ENCODE measurements at places on chromosomes 6 and 20.

DNA sequence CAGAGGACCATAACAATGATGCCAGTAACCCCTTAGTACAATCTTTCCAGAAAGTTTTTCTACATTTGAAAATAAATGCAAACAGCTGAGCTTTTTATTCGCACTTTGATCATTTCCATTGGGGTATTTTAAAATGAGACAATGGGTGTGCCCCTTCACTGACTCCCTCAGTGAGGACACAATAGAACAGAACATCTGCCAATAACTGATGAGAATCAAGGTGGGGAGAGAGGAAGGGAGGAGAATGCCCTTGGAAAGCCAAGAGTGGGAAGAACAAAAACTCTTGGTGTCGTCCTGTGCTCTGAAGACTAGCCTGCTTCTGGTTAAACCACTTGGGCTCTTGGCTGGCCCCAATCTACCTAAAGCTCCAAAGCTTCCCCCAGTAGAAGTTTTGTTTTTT, 66.0 kb downstream of the KIF13A start:
- DNase-seq: no peak

GRCh38 chr6:24131751-24132150, 5.7 kb downstream of the NRSN1 start:
- no peak for DNase-seq

GRCh38 chr6:41022294-41022693, 16.7 kb downstream of the UNC5CL start:
- DNase-seq: no peak

DNA sequence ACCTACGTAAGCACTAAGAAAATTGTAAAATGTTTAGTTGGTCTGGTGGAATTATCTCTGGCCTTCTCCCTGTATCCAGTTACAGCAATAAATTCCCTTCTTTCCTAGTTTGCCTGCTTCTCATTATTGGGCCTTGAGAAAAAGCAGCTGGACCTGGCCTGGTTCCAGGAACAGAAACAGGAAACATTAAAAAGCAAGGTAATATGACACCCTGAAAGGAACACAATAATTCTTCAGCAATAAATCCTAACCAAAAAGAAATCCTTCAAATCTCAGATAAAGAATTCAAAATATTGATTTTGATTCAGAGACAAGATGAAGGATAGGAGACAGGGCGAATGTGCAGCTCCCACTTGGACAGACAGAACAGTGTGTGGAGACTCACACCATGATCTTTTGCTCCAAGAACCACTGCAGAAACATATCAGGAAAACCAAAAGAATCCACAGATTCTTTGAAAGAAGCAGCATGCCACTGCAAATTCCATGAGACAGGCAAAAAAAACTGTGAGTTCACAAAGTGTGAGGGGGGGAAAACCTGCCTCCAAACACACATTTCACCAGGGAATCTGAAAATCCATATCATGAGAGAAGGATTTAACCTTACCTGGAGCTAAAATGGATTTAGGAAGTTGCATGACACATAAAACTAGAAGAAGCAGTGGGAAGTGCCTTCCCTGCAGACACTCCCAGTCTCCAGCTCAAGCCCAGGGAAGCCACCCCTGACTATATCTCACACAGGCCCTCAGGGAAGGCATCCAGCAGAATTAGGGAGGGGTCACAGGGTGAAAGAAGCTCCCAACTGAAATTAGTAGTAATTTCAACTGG, 28.9 kb downstream of the TREM1 start:
- no peak for DNase-seq

- no peak for DNase-seq
These were observed 284.2 kb downstream of the BTBD9 start for GRCh38 chr6:38355519-38355918.

DNA sequence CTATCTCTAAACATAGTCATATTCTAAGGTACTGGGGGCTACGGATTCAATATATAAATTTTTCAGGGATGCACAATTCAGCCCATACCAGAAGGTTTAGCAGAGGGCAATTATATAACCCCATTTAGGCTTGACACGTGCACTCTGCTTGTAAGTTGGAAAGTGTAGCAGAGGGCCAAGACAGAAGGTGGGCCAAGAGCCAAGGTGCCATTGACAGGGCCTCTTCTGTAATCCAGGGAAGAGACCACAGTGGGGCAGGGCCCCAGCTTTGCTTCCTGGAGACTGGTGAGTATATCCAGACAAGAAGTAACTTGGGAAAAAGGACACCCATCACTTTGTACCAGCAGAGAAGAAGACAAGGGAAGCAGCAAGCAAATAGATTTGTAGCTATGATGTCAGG, 672.4 kb upstream of the MARCKS start:
- DNase-seq: no peak

GRCh38 chr6:137033828-137034227, 10.9 kb downstream of the IL20RA start:
- DNase-seq: peak; percentile 34

DNA sequence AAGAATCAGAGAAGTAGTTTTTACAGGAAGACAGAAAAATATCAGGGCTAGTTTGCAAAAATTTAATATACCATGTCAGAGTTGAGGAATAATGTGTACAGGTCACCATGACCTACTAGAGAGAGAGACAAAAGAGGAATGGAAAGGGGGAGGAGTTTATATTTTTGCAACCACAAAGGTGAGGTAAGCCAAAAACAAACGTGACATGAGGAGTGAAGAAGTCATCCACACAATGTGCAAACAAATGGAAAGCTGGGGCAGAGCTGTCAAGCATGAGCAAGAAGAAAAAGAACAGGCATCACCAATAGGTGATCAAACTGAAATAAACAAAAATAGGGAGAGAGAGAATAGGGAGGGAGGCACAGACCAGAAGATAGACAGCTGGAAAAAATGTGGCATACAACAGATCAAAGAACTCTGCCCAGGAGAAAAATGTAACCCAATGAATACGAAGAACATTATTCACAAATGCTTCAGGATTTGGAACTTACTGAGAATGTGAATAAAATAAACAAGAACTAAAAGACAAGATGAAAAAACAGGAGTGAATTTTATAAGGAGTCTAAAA, 15.5 kb downstream of the RARS2 start:
- DNase-seq: no peak

Measured in activated CD4-positive, alpha-beta T cell treated with anti-CD3 and anti-CD28 coated beads, Interleukin-2, amount 50 U/mL, for 1 hour (primary cell).